ENCODE measurements at places on chromosomes 1 and 21.

DNA sequence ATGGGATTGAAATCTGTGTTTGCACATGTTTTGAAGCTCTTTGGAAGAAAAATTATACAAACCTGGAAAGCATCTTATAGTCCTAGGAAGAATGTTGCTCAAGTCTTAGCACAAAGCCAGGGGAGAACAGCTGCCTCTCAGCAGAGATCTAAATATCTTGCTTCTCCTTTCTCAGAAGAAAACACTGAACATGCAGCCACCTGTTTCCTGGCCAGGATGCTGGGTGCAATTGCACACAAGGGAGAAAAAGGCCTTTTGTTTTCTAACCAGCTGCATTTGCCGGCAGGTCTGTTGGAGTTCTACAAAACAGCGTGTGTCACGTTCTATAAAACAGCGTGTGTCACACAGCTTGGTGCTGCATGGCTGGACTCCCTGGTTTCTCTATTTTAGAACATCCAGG is 259.6 kb upstream of the PLD5 start:
- DNase-seq, result no peak

- no peak for DNase-seq
Observed at GRCh38 chr1:180241716-180242544, 11.9 kb downstream of the LHX4 start.

DNA sequence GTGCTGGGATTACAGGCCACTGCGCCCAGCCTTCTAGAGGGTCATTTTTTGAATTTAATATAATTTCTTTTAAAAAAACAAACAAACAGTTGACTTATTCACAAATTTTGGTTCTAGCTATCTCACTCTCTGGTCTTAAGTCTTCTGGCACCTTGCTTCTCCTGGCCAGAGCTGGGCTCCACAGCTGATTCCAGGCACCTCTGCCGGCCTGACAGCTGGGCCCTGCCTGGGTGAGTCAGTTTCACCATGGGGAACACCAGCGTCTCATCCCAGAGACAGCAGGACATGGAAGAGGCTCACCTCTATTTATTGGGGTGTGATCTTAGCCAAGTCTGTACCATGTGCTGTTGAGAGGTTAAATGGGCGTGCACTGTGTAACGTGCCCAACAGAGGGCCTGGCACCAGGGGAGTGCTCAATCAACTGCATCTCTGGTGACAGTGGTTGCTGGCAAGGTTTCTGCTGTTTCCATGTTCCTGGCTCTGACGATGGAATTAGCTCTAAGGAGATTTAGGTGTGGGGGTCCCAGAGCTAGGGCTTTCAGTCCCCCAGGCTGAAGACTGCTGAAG is 956 bp downstream of the CPLANE2 start:
- DNase-seq, result peak; percentile 65

DNA sequence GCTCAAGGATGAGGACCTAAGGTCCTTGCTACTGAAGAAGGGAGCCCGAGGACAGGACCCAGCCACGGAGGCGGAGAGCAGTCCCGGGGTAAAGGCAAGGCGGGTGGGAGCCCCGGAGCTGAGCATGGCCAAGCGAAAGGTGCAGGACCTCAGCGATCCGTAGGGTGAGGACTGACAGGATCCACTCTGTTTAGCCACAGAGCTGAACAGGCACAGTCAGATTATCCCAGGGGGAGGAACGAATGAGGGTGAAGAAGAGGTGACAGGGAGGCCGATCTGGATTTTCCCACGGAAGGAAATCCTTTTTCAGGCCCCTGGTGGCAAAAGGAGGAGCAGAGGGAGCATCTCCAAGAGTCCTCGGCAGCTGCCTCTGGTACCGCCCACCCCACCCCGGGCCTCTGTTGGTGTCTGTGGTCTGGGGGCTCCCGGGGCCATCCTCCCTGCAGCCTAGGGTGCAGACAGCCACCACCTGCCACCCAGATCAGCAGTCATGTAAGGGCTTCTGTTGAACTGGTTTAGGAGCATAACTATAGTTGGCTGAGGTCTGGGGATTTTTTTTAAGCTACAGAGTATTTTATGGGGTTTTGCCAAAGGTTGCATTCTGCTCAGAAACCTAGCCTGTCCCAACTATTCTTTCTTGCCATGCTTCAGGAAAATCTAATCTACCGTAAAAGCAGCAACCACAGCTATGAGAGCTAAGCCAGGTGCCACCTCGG is 32.3 kb upstream of the LBR start:
- no peak for DNase-seq

DNA sequence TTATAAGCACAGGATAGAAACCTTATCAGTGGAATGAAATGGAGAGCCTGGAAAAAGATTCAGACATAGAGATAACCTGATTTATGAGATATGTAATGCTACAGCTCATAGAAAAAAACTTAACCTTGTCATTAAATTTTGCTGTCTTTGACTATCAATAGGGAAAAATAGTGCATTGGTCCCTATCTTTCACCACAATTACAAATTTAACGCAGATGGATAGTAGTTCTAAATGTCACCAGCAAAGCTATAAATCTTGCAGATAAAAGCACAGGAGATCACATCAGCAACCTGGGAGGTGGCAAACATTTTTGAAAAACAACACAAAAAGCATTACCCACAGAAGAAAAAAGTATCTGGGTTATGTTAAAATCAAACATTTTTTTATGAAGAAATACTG is 831.6 kb downstream of the BRINP3 start:
- no peak for DNase-seq

DNA sequence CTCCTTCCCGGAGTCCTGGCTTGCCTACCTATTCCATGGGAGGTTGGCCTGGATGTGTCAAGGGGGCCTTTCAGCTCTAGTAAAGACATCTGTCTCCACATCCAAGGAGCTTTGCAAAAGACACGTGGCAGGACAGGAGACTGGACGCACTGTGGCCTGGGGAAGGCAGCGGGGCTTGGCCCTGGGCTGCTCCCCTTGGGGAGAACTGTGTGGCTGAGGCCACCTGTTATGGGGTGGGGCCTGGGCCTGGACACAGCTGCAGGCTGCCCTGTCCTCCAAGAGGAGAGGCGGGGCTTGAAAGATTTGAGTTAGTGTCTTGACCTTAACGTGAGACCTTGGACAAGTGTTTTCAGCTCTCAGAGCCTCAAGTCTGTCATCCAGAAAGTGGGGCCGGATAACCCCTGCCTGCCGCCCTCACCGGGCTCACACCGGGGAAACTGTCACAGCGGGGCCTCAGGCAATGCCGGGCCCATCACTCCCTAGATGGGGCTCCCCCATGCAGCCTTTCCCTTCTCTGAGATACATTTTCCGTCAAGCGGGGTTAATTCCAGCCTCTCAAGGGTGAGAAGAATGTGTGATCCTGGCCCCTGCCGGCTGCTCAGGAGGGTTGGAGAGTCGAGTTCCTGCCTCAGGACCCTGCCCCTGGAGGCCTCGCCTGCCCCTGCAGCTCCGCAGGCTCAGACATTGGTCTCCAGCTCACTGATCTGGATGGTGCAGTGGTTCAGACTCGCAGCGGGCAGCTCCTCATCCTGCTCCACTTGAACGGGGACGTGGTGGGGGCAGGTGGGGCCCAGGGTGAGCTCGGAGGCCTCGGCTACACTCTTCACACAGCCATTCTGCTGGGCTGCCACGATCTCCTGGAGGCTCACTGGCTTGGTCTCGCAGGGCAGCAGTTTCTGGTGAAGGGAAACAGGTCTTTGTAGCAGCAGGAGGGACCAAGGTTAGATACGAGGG is 25.6 kb downstream of the PODN start:
- no peak for DNase-seq

- no peak for DNase-seq
Observed at GRCh38 chr21:26732432-26733221, 112.6 kb downstream of the ADAMTS1 start.

- DNase-seq, result no peak
Observed at GRCh38 chr1:41518471-41518870, 34.0 kb upstream of the EDN2 start.

- DNase-seq, result no peak
Observed at GRCh38 chr1:13703558-13704490, 3.8 kb downstream of the PRDM2 start.

DNA sequence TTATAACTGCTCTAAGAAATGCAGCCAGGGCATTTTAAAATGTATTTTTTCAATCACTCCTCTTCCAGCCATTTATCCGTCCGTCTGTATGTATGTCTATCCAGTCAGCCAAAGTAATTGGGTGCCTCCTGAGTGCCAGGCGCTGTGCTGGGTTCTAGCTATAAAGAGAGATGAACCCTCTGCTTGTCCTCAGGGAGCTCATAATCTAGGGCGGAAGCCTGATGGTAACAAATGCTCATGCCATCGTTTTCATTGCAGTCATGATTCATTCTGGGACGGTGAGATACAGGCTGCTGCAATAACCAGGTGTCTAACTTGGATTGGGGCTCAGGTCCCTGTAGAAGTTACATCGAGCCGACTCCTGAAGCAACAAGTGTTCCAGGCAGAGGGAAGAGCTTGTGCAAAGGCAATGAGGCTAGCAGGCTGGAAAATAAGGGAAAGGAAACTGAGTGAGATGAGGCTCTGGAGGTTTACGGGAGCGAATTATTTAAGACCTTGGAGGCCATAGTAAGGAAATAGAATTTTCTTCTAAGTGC is 11.6 kb downstream of the IFI6 start:
- DNase-seq, result no peak

DNA sequence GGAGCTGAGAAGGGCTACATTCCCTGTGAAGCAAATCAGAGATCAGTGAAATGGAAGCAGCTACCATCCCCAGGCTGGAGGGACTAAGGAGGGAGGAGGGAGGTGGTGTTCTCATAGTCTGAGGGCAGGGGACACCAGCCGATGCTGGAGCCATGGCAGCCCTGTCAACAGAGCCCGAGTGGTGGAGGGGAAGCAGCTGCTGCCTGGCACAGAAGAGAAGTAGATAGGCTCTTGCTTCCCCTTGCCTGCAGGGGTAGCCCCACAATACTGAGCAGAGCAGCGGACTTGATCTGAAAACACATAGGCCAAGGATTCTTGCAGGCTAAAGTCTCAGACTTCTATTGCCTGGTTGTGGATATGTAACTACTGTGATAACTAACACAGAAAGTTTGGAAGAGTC is 255.1 kb downstream of the FGGY start:
- DNase-seq, result no peak

GRCh38 chr21:22244516-22244915 is 1246.3 kb downstream of the NCAM2 start:
- no peak for DNase-seq

GRCh38 chr1:41455479-41456332 is 28.8 kb downstream of the EDN2 start:
- no peak for DNase-seq

GRCh38 chr1:40971966-40972365 is 7.5 kb upstream of the CTPS1 start:
- no peak for DNase-seq

DNA sequence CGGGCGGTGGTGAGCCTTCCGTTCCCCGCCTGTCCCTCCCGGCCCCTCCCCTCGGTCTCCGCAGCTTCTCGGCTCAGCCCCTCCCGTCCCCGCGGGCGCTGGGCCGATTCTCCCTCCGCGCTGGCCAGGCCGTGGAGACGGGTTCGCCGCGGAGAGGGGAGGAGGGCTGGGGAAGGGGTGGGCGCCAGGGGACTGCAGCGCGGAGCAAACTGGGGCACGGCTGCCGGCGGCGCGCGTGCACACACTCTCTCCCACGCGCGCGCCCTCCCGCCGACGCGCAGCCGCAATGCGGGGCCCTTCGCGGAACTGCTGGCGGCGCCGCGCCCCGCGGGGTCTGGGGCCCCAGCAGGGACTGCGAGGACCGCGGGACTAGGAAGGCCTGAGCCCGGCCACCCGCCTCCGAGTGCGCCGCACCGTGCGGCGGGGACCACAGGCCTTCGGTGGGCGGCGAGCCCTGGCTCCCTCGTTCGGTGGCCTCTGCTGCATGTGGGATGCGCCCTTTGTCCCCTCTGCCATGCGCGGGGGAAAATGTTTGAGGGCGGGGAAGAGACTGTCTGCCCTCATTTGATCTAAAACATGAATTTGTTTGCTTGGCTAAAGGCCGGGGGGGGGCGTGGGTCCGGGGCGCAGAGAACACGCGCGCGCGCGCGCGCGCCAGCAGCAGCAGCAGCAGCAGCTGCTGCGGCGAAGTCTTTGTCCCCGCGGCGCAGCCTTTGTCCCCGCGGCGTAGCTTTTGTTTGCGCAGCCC is 90.7 kb upstream of the VAMP3 start:
- DNase-seq, result no peak

- no peak for DNase-seq
Observed at GRCh38 chr21:24514081-24514733, 1093.1 kb downstream of the MRPL39 start.

DNA sequence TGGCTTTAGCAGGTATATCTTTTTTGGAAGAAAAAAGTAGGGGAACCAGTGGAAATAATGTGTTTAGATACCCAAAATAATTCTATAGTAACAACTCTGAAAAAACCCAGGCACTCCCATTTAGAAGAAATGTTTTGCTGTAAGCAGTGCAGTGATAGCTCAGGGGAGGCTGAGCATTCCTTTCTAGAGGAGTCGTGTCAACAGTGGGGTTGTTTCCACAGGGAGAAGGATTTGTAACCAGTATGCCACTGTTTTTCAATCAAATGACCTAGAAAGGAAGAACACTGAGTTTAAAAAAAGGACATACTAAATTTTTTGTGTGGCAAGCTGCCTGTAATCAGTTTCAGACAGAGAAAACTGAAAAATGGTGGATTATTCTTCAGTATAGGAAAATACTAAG is 2.4 kb downstream of the PGD start:
- DNase-seq, result no peak

DNA sequence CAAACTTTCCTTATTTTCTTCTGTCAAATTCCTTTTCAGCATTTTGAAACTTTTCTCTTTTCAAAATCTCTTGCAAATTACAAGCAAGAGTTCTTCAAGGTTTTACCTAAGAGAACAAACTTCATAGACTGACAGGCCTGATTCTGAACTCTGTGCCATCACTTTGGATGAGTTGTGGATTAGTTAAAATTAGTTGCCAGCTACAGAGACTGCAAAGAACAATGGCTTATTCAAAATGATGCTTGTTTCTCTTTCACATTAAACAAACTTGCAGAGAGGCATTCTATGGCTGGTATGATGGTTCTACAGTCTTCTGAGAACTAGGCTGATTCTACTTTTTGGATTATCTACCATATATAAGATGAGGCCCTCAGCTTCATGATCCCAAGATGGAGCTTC is 3.8 kb downstream of the LRRC8B start:
- no peak for DNase-seq

DNA sequence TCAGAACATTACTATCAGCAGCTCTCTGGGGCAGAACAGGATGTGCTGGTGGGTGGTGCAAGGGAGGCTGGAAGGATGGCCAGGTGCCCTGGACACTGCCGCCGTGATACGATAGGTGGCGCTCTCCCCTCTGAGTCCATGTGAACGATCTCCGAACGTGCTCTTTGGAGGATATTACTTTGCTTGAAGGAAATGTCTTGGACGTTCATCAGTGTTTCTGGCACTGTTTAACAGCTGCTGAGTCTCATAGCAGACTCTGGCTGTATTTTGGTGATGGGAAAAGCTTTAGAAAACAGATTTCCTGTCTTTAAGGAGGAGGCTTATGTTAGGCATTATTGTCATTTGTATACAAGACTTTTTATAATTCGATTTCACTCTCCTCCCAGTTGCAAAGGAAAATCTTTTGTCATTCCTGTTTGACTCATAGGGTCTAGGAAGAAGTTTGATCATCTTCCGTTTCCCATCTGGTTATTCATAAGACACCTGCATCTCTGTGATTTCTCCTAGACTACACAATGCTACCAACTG is 386.2 kb upstream of the ADGRL2 start:
- DNase-seq, result no peak

GRCh38 chr1:71170925-71171324 is 90.1 kb upstream of the ZRANB2 start:
- no peak for DNase-seq
